ENCODE measurements at places on chromosomes 1 and 21.

GRCh38 chr1:223713546-223714420 is 1.4 kb downstream of the CAPN2 start:
- DNase-seq: no peak

- no peak for DNase-seq
These were observed 8.7 kb downstream of the ZNF687 start for GRCh38 chr1:151290709-151291303.

DNA sequence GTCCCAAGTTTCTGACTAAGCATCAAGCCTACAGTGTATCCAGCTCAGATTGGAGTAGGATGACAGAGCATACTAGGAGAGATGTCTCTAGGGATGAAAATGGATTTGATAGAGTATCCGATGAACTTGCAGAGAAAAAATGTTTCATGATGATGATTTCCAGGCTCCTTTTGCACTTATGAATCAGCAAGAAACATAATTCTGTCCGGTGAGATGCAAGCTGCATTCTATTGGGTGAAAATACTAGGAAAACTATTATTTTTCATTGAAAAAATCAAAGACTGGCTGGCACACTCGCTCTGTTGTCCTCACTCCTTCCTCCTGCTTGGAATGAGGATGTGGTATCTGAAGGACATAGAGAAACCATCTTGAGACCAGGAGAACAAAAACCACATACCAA is 35.4 kb upstream of the RAB3GAP2 start:
- DNase-seq: no peak

- DNase-seq: no peak
These were observed 37.3 kb downstream of the ADARB1 start for GRCh38 chr21:45111703-45112102.

DNA sequence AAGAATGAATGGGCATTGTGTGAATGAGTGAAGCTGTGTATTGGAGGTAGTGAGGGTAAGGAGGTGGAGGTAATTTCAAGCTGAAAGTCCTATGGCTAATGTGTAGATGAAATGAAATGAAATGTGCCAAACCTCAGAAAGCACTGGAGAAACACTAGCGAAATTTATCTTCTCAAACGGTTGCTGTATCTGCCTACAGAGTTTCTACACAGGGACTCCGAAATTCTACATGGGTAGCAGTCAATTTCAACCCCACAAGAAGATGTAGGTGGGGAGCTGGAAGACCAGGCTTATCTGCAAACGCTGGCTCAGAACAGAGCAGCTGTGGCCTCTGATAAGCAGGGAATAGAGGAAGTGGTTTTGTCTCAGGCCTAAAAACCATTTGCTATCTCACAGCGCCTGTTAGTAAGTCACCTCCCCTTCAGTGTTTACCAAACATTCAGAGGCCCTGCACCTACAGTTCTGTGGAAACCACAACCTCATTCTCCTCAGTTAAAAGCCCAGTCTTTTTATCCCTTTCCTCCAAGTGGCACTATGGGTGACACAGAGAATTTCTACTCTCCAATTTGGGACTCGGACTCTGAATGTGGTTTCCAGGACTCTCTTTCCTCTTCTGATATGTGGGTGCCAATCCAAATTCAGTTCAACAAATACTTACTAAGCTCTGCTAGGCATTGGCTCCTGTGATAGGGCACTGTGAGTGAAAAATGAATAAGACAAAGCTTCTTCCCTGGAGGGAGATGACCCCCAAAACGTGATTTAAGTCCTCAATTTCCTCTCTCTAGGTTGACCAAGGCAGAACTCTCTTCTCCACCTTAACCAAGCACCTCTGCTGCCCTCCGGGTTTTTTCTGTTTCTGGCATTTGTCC is 17.2 kb upstream of the SLAMF6 start:
- peak; percentile 64 for DNase-seq

GRCh38 chr1:34155860-34156259 is 9.2 kb downstream of the CSMD2 start:
- DNase-seq: no peak

DNA sequence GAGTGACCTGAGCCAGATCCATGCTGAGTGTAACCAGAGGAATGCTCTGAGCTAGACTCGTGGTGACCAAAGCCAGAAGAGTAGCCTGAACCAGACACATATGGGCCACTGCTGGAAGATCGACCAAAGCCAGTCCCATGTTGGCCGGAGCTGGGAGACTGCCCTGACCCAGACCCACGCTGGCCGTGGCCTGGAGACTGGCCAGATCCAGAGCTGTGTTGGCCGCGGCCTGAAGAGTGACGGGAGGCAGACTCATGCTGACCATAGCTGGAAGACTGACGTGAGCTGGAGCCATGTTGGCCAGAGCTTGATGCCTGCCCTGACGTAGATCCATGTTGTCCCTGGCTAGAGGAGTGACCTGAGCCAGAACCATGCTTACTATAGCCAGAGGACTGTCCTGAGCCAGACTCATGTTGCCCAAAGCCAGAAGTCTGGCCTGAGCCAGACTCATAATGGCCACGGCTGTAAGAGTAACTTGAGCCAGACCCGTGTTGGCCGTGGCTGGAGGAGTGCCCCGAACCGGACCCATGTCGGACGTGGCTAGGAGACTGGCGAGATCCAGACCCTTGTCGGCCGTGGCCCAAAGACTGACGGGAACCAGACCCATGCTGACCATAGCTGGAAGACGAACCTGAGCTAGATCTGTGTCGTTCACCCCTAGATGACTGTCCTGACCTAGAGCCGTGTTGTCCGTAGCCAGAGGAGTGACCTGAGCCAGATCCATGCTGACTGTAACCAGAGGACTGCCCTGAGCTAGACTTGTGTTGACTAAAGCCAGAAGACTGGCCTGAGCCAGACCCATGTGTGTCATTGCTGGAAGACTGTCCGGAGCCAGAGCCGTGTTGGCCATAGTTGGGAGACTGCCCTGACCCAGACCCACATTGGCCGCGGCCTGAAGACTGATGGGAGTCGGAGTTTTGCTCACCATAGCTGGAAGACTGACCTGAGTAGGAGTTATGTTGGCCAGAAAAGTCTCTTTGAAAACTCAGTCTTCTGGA is 3.5 kb downstream of the HRNR start:
- no peak for DNase-seq

GRCh38 chr1:201582705-201583442 is 43.9 kb downstream of the NAV1 start:
- DNase-seq: no peak

DNA sequence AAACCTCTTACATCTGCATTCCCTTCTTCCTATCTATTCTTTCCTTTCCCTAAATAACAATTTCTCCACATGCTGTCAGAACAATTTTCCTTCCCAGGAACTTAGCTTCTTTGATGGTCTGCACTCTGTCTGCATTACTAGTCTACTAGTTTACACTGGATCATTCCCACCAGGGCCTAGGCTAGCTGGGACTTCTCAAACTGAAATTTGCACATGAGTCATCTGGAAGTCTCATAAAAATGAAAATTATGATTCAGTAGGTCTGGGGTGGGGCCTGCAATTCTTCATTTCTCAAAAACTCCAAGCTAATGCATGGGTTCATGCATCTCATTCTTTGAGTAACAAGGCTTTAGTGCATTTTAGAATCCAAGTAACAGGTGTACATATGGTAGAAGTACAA is 74.2 kb downstream of the GABPA start:
- no peak for DNase-seq

DNA sequence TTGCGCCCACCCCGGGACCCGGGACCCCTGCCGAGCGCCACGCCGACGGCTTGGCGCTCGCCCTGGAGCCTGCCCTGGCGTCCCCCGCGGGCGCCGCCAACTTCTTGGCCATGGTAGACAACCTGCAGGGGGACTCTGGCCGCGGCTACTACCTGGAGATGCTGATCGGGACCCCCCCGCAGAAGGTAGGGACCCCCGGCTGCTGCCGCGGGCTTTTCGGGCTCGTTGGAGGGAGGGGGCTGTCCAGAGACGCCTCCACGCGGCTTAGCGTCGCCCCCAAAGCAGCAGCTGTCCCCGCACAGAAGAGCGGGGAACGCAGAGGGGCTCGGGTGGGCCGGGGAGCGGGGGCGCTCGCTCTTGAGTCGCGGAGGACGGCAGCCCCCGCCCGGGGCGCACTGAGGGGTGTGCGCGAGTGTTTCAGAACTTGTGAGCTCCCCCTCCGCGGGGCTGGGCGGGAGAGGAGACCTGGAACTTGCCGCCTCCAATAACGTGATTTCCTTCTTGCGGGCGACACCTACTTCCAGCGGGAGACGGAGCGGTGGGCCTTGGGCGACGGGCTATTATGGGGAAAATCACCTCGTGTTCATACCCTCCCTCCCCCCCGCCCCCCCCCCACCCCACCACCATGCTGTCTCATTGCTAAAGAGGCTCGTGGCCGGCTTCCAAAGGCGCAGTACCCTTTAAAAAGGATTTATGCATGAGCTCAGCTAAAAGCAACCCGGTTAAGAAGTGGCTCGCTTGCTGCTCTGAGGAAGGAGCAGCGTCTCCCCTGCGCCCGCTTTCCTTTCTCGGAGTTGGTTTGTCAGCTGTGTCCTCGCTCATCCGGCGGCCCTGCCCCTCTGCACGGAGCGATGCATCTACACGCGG is 664 bp downstream of the BACE2 start:
- DNase-seq: peak; percentile 2

DNA sequence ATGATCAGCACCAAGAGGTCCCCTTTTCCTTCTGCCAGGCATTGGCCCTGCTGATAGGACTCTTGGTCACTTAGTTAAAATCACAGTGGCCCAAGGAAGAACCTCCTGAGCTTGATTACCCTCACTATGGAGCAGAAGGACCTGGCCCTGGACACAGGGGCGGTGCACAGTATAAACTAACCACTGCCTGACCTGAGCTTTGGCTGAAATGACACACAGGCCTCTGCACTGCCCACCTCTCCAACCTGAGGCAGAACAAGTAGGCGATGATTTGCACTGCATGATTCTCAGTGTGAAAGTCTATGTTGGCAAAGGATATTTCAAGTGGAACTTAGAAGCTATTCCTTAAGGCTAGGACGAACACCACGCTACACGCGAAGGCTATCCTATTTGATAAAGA is 48.5 kb downstream of the CAPN2 start:
- DNase-seq: no peak

- DNase-seq: no peak
These were observed 4.9 kb upstream of the ZNF644 start for GRCh38 chr1:91026777-91027176.

DNA sequence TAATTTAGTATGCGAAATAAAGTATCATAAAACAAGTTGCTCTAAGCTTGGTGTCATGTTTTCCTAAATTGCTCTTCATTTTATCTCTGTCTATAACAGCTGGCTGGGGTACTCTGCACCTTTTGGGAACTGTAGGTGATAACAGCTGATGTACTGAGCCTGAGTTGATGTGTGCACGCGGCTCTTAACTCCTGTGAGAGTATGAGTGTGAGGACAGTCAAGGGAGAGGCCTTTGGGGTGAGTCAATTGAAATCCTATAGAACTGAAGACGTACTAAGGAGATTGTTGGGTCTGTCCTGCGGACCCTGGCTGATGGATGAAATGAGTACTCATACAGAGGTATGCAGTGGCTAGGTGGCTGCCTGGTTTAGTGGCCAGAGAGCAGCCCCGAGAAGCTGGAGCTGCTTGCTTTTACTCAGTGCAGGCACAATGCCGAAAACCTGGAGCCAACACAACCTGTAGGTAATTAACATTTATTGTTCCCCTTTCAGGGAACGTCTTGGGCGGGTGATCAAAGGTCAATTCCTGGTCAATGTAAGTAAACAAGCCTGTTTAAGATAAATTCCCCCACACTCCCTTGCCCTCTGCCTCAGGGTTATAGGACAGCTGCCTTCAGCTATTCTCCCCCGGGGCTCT is 188.5 kb downstream of the PRDM2 start:
- DNase-seq: no peak

DNA sequence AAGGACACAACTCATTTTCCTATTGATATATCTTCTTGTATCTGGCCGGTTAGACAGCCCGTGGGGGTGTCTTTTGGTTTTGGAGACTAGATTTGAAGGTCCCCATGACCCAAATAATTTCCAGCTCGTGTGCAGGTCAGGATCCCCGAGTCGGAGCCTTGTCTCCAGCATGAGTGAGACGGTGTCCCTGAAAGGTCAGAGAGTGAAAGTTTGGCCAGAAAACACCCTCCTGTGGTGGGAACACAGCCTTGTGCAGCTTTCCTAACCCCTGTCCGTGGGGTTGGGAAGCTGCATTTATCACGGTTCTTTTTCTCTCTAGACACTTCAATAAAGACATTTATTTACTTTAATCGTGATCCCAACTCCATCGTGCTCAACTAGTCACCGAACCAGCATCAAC is 17.6 kb downstream of the COQ8A start:
- DNase-seq: no peak

- DNase-seq: no peak
These were observed 15.9 kb upstream of the SKI start for GRCh38 chr1:2212274-2212531.

DNA sequence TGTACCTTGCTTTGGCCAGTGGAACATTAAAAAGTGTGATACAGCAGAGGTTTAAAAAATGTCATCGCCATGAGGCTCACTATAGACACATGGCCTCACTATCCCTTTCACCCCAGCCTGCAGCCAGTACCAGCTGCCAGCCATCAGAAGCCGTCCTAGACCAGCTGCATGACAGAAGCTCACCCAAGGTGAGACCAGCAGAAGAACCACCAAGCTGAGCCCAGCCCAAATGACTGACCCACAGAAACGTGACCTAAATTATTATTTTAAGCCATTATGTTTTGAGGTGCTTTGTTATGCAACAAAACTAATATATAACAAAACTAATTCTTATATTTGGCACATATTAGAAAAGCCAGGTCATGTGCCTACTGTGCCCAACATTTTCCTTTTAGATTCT is 91.1 kb downstream of the KCNN3 start:
- no peak for DNase-seq

GRCh38 chr1:17755120-17755519 is at the start of gene ACTL8:
ACTL8 (plus strand) TSS chr1:17755333; CDS start chr1:17823009, 67,676 bp downstream.
- DNase-seq: no peak

- no peak for DNase-seq
These were observed 56.5 kb downstream of the GABPA start for GRCh38 chr21:25791319-25791718.

DNA sequence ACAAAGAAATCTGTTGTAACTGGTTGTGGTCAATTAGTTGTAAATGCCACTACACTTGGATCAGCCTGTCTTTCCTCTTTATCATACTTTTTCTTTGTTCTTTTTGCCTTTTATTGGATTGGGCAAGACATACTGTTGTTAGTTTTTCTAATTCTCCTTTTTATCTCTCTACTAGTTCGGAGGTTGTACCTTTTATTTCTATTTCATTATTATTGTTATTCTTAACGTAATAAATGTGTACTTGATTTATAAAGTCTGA is 59.2 kb downstream of the IVNS1ABP start:
- DNase-seq: no peak

- no peak for DNase-seq
These were observed 40.6 kb downstream of the KCNA2 start for GRCh38 chr1:110565565-110565964.

GRCh38 chr1:243471754-243472745 is 216.2 kb downstream of the SDCCAG8 start:
- no peak for DNase-seq

DNA sequence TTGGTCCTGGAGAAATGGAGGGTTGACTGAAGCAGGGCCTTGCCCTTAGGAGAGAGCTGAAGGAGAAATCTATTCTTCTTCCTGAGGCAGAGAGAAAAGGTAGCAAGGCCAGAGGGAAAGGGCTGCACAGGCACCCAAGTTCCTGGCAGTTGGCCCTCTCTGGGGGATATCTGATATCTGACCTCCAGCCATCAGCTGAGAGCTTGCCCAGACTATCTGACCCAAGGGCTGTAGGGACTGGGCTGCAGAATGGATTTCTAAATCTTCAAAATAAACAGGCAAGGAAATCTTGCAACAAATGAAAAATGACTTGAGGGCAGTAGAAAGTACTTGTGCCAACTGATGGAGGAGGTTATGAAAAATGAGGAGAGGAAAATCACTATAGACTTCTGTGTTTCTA is 498 bp upstream of the CLCA2 start:
- DNase-seq: no peak

- DNase-seq: no peak
These were observed 107.8 kb downstream of the NME7 start for GRCh38 chr1:169259816-169260215.
